ENCODE measurements at places on chromosomes 4 and X.
A peak's percentile ranks its signal among the peaks of the same experiment; 100 is the strongest.

DNA sequence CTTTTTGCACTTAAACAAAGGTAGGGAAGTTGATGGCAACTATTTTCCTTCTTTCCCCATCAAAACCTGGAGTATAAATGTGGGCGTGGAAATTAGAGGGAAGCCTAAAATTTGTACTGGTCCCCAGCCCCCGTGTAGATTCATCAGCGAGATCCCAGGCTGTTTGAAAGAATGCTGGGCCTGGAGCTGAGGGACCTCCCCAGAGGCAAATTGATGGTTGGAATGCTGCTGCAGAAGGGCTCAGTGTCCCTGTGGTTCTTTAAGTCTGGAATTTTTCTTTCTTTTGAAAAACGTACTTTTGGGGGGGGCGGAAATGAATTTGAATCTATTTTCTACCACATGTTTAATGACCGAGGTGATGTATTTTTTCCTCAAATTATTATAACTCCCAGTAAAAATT is 197.2 kb downstream of the CBR4 start:
- no peak for DNase-seq

DNA sequence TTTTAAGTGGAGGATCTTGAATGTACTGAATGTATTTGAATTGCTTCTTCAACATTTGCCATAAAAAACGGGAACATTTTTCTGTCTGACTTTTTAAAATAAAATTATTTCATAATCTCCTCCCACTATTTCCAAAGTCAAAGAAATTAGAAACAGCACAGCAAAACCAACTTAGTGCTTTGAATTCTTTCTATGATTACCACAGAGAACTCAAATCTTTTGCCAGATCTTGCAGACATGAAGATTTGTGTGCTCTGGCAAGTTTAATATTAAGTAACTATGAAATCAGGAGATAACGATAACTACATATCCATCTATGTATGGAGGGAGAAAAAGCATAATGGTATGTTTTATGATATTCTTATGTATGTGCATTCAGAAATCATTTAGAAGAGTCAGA is 982.2 kb downstream of the PCDH7 start:
- DNase-seq = peak; percentile 48

- DNase-seq = peak; percentile 67
Measured at GRCh38 chrX:18574591-18574990, 97.3 kb downstream of the RS1 start.

DNA sequence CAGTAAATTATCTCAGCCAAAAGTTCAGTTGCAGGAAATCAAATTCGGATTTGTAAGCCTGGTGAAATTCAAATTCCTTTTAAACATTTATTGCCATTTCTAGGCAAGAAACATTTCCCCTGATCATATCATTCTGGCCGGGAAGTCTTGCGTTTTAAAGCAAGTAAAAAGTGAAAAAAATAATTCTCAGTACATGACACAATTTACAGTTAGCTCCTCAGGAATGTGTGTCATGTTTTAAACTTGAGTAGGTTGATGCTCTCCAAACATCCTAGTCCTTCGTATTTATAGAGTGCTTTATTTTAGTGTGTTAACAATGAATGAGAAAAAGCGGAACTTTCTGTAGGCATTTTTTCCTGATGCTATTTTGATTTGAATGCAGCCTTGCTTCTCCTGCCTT is 158.3 kb upstream of the SCML1 start:
- DNase-seq = peak; percentile 47

DNA sequence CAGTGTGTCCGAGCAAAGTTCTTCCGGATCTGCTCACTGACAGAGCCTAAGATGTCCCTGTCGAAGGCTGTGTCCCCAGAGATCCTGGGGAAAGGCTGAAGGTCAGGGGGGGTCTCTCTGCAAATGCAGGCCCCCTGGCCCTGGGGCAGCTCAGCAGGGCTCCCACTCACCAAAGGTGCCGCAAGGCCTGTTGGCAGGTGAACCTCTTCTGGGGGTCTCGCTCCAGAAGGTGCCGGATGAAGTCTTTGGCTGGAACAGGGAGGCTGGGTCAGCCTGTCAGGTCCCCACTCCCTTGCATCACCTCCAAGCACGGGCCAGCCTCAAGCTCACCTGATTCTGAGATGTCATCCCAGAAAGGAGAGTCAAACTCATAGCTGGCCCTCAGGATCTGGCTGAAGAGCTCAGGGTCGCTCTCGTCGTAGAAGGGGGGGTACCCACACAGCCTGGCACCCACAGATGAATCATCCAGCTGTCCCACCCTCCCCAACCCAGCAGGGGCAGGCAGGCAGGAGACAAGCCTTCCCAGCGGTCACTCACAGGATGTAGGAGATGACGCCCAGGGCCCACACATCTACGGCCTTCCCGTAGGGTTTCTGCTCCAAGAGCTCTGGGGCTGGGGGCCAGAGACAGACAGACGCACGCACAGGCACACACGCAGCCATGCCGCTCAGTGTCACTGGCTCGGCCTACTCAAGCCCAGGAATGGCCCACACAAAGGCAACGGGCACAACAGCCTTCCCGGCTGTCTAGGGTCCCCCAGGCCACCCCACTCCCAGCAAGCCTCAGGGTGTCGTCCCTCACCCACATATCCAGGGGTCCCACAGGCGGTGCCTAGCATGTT is 2.6 kb downstream of the PNCK start:
- DNase-seq = no peak

GRCh38 chrX:124239911-124240310 is 92.5 kb upstream of the TEX13D start:
- no peak for DNase-seq

GRCh38 chr4:94897023-94897422 is 139.3 kb downstream of the BMPR1B start:
- no peak for DNase-seq

DNA sequence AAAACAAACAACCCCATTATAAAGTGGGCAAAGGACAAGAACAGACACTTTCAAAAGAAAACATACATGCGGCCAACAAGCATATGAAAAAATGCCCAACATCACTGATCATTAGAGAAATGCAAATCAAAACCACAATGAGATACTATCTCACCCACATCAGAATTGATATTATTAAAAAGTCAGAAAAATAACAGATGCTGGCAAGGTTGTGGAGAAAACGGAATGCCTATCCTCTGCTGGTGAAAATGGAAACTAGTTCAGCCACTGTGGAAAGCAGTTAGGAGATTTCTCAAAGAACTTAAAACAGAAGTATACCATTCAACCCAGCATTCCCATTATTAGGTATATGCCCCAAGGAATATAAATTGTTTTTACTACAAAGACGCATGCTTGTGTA is 112.5 kb downstream of the JADE1 start:
- no peak for DNase-seq

DNA sequence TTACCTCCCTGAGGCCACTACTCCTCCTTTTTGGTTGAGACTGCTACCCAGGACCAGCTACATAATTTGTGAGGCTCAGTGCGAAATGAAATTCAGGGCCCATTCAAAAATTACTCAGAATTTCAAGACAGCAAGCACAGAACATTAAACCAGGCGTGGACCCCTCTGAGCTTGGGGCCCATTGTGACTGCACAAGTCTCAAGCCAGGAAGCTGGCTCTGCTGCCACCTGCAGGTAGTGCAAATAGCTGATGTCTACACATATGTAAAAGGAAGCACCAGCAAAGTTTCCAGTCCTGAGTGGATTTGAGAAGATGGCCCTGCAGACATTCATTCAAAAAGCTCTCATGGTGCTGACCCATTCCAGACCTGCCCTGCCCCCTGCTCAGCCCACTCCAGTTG is 213.4 kb upstream of the LNX1 start:
- no peak for DNase-seq

DNA sequence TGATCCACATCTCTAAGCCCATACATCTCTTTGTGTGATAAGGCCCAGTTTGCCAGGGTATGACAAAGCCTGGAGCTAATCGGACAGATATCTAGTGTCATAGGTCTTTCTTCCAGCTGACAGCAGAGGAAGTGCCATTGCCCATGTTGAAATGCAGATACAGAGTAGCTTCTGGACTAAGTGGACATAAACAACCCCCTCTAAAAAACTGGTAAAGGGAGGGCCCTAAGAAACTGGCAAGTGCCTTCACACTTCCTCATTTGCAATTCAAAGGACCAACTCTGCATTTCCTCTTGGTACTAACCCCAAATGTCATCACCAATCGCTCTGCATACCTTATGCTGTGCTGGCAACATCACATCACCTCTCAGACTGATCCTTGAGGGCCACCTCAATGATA is 20.8 kb downstream of the ARHGEF6 start:
- no peak for DNase-seq

GRCh38 chr4:46387956-46388355 is 2.0 kb downstream of the GABRA2 start:
- DNase-seq = no peak

DNA sequence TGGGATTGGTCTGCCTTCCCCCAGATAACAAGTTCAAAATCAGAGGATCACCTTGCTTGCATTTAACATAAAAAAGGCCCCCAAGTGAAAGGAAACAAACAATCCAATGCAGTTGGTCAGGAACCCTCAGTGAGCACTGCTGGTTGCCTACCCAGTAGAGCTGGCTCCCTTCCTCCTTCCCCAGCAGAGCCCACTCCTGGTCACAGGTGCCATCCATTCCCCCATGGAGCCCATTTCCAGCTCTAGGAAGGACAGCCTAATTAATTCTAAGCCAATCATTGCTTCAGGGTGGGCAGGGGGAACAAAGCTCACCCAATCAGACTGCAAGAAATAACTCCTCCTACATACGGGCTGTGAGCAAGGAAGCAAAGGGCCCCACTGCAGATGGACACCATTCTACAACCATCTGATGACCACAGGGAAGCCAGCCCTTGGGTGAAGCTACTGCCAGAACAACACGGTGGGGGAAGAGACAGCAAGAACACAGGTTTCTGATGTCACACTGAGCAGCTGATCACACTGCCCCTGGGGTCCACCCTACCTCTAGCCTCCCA is 86.5 kb downstream of the SH3KBP1 start:
- no peak for DNase-seq

DNA sequence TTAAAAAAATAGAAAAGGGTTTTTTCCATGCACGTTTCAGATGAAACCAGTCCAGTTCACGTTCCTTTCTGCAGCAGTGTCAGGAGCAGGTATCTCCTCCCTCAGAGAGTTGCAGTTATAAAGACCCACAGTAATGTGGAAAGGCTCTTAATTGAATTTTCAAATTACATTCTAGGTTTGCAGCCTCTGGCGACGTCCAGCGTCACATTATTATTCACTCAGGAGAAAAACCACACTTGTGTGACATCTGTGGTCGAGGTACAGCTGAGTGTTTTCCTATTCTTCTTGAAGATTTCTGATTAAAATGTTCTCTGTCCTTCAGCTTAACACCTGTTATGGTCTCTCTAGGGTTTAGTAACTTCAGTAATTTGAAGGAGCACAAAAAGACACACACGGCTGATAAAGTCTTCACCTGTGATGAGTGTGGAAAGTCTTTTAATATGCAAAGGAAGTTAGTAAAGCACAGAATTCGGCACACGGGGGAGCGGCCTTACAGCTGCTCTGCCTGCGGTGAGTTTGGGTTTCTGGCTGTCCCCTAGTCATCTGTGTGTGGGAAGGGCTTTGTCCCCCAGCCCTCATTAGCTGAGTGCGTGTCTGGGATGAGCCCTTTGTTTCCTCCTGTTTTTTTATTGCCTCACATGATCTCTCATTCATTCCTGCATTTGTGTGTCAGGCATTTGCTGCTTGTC is 25.6 kb downstream of the ZBTB49 start:
- DNase-seq = no peak

DNA sequence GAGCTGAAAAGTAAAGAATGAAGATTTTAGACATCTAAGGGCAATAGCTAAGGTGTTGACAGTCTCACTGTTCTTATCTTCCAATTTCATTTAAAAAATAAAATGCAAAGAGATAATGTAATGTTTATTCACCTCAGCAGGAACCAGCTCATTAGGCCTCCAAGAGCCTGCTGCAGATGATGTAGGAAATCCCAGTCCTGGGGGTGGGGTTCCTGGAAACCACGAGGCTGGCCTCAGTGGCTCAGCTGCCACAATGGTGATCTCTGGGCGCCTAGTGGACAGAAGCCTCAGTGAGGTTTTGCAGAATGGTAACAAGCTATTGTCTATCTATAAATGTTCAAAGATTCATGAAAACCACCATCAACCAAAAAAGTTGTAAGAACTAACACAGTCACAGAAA is 77.3 kb downstream of the RPS3A start:
- DNase-seq = no peak

DNA sequence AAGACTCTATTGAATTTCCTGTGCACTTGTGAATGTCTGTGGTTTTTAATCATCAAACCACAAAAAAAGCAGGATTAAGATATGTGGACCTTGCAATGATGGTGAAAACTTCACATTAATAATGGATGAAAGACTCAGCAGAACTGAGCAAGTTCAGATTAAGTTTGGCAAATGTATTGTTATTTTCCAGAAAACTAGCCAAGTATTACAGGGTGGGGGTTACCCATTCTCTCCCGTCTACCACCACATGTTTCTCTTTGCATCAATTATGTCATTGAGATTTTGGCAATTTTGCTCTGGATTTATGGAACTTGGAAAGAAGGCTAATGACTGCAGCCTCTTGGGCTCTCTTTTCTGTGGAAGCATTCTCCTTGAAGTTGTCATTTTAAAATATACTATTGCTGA is 577.1 kb downstream of the ANKRD50 start:
- peak; percentile 99 for DNase-seq

- DNase-seq = no peak
Measured at GRCh38 chr4:29467044-29467717, 1253.0 kb upstream of the PCDH7 start.

- no peak for DNase-seq
Measured at GRCh38 chr4:89113415-89113814, 2.1 kb downstream of the TIGD2 start.

DNA sequence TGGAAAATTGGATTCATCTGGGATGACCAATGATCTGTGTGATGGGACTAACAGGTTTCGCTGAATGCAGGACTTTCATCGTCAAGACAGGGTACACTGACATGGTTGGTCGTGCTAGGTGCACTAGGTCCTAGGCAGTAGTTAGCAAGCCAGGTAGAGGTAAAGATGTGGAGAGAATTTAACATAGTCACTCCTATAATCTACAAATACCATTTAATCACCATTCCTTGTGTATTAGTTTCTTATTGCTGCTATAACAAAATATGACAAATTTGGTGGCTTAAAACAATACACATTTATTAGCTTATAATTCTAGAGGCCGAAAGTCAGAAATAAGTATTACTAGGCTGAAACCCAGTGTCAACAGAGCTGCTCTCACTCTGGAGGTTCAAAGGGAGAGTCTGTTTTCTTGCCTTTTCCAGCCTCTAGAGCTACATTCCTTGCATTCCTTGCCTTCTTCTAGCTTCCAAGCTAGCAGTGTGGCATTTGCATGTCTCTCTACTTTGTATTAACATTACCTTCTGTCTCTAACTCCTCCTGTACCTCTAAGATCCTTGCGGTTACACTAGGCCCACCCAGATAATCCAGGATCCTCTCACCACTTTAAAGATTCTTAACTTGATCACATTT is 98.7 kb upstream of the GRIA3 start:
- peak; percentile 10 for DNase-seq

- no peak for DNase-seq
Measured at GRCh38 chrX:141396536-141396935, 154.2 kb upstream of the SPANXC start.

- no peak for DNase-seq
Measured at GRCh38 chr4:7632971-7633370, 198.2 kb upstream of the PSAPL1 start.
